H54 (cell line): ENCODE measurements at places on chromosomes 11 and 22.

DNA sequence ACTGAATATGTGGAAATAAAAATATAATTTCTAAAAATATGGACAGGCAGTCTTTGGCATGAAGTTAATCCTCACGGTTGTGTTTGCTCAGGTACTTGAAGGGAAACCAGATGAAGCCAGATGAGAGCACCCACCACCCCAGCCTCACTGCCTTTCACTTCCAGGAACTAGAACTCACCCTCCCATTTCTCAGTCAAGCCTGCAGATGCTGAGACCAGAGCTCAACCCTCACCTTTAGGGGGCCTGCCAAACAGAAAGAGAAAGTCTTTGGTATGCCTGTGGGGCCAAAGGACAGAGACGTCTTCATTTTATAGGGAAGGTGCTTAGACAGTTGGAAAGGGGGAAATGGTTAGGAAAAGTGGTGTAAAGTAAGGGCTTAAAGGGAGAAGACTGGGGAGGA lies 252.8 kb upstream of the PLET1 start:
- DNase-seq, result no peak

GRCh38 chr22:28030473-28030872 lies 111.4 kb upstream of the PITPNB start:
- no peak for DNase-seq

DNA sequence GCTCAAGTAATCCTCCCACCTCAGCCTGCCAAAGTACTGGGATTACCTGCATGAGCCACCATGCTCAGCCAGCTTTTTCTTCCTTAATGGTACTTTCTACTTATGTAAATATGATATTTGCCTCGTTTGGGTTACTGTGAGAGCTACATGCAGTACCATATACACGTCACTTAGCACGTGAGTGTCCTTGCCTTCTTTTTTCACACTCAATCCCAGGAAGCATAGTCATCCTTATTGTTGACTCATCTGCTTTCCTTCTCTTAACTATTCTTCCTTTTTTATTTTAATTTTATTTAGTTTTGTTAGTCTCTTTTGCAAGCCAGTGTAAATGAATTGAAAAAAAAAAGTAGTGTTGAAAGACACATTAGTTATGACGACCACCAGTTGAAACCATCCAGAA lies 205.9 kb downstream of the HIPK3 start:
- DNase-seq, result no peak

DNA sequence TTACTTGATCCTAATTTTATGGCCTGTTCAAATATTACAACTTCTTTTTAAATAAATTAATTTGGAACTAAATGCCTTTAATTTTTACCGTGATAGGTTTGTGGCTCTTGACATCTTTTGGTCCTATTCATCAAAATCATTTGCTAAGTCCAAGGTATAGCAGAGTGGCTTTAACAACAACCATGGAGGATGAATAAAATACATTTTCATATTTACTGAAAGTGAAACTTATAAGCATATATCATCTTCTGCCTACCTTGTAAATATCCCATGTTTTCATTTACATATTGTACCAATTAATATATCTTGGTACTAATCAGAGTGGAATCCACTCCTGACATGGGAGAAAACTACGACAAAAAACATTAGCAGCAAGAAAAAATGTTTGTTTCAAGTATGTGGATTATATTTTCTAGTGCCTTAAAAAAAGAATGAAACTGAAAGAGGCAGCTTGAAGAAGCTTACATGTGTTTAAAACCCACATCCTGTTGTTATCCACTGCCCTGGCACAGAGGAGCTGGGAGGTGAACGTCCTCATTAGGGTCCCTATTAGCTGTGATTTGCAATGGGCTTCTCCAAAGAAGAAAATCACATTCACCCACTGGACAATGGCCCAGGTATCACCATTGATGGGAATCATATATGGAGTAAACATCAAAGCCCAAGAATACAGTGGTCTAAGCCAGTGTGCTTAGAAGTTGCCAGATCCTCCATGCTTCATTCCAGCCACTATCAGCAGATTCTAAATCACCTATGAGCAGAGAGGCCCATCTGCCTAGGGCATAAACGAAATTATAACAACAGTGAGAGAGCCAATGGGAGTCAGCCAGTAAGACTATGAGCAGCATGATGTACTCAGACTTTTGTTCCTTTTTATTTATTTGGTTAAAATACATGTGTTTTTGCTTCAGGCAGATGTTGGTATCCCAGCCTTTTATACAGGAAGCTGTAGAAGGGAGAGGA lies 84.7 kb downstream of the MAML2 start:
- no peak for DNase-seq

GRCh38 chr11:79403839-79404238 lies 37.0 kb downstream of the TENM4 start:
- no peak for DNase-seq

GRCh38 chr11:42043312-42043711 lies 583.9 kb upstream of the LRRC4C start:
- DNase-seq, result no peak

- DNase-seq, result no peak
Observed at GRCh38 chr11:278001-278951, at the start of gene NLRP6. NLRP6 (plus strand) TSS chr11:278407; CDS start chr11:278570, 163 bp downstream.
